ENCODE measurements at places on chromosomes 12 and 14.

DNA sequence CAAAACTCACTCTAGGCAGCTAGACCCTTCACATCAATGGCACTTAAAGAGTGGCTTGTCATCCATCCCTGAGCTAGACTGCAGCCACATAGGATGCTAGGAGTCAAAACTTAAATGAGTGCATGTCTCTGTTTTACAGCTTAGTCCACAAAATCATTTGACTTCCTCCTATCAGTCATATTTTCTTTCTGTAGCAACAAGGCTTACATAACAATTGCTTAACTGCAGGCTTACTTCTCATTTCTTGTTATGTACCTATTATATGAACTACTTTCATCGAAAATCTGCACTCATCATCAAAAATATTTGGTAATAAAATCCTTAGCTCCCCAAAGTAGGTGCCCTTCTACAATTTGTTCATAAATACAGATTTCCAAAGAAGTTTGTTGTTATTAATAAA lies 30.1 kb downstream of the CLEC1A start:
- no peak for DNase-seq

DNA sequence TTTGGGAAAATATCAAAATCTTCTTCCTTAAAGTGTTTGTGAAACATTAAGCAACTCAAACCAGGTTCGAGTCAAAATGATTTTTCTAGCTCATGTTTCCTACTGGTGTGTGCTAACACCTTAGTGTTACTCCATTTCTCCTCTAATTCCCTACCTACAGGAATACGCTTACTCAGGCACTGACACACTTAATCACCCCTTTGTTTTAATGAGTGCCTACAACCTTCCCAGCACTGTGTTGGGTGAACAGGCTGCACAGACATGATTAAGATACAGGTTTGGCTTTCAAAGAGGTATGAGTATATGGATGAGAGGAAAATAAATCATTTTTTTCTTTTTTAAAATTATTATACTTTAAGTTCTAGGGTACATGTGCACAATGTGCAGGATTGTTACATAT lies 15.6 kb upstream of the PZP start:
- no peak for DNase-seq

GRCh38 chr14:96216627-96217026 lies 12.0 kb downstream of the BDKRB2 start:
- no peak for DNase-seq

DNA sequence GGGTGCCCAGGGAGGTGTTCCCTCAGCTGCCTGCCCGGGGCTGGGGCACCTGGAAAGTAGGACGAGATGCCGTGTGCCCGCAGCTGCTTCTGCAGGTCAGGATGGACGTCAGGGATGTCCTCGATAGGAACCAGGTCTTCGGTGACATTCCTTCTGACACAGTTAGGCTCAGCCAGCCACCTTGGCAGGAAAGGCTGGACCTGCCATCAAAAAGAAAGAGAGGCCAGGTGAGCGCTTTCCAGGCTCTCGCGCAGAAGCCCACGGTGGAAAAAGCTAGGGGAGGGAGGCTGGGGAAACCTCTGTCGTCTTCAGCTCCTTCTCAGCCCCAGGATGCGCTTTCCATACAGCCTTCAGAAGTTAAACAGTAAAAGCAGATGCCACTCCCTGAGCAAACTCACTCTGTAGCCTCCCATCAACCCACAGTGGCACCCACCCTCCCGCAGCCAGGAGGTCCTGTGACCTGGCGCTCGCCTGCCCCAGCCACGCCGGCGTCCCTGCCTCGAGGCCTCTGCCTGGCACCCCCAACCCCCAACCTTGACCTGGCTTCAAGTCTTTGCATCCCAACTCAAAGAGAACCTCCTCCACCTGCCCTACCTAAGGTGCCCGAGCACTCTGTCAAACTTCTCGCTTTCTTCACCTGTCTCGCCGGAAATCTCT lies 1.3 kb downstream of the DDX51 start:
- no peak for DNase-seq

DNA sequence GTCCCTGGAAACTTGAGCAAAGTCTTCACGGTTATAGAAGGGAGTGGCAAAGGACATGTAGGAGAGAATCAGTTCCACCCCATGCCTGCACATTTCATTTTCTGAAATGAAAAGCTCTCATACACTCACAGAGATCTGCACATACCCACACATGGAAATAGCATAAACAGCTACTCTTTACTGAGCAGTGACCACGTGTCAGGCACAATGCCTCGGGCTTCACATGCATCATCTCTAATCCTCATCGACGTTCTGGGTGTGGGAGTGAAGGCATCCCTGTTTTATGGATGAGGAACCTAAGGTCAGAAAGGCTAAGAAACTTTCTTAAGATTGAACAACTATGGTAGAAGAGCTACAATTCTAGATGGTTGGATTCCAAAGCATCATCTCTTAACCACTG lies 198.8 kb downstream of the DAD1 start:
- no peak for DNase-seq

GRCh38 chr12:93706387-93706786 lies 29.2 kb downstream of the CRADD start:
- DNase-seq, result no peak

- no peak for DNase-seq
Measured at GRCh38 chr12:76860256-76860655, 18.6 kb downstream of the CSRP2 start.

DNA sequence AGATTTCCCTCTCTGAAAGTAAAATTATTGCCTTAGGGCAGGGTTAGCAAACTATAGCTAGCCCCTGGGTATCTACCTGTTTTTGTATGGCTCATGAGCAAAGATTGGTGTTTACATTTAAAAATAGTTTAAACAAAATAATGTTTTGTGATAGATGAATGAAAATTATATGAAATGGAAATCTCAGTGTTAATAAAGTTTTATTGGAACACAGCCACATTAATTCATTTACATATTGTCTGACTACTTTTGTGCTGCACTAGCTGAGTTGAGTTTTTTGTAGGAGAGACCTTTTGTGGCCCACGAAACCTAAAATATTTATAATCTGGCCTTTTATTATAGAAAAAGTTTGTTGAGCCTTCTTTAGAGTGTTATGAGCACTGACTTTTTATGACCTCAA lies 48.5 kb downstream of the ADIPOR2 start:
- DNase-seq, result no peak

GRCh38 chr12:88856201-88856600 lies 275.9 kb upstream of the KITLG start:
- DNase-seq, result no peak

DNA sequence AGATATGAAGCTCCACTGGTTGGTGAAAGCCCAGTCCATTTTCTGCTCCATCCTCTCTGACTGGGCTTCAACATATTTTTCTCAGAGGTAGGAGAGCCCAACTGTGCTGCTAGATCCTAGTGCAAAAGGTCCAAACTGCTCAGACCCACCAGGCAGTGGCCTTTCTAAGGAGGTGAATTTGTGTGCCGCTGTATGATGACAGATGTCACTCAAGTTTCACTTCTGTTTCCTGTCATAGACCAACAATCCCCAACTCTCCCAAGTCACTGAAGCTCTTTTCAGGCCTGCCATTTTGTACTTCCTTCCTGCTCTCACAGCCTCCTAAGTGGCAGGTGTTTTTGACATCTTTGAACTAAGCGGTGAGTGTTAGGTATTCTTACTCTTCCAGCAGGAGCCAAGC lies 16.4 kb upstream of the RNASE4 start:
- no peak for DNase-seq

- no peak for DNase-seq
Measured at GRCh38 chr12:29676676-29677075, 107.1 kb downstream of the TMTC1 start.

GRCh38 chr12:128382946-128383345 lies 116.0 kb downstream of the TMEM132C start:
- DNase-seq, result no peak

- no peak for DNase-seq
Measured at GRCh38 chr12:14701809-14702568, 5.6 kb upstream of the GUCY2C start.

- DNase-seq, result no peak
Measured at GRCh38 chr12:31029468-31029867, 44.2 kb upstream of the DDX11 start.

DNA sequence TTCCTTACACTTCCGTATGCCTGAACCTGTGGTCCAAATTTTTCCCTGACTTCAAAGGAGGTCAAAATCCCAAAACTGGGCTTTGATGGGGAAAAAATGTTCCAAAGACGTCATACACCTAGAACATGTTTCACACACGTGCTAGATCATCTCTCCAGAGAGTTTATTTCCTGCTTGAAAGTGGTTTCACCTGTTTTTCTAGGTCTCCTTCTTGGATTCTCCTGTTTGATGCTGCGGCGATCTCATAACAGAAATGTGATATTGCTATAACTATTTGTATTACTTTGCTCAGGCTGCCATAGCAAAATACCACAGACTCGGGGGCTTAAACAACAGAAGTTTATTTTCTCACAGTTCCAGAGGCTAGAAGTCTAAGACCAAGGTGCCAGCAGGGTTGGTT lies 19.7 kb upstream of the TMCC3 start:
- no peak for DNase-seq

- DNase-seq, result no peak
Measured at GRCh38 chr12:66910366-66910974, 231.6 kb upstream of the GRIP1 start.

- DNase-seq, result no peak
Measured at GRCh38 chr12:100553936-100554335, 19.5 kb upstream of the GAS2L3 start.

DNA sequence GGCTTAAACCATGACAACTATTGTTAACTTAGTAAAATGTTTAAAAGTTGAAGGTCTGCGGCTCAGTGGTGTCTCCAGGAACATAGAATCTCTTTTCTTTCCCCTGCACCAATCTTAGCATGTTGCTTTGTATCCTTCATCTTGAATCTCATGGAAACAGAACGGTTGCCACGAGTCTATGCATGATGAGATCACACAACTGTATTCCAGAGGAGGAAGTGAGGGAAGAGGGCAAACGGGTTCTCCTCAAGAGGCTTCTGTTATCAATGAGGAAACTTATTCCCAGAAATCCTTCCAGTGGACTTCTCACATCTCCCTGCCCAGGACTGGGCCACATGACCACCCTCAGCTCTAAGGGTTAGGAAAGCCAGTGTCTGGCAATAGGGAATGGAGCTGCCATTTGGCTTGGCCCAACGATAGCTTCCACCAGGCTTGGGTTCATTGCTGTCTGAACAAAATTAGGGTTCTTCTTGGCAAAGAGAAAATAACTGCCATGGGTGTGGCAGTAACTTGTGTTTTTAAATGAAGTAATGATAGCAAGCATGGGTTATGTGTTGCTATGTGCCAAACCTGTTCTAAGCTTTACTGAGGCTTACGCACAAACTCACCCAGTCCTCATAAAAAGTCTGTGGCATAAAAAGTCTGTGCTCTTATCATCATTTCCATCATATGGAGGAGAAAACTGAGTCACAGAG lies 17.4 kb downstream of the PLXNC1 start:
- no peak for DNase-seq

DNA sequence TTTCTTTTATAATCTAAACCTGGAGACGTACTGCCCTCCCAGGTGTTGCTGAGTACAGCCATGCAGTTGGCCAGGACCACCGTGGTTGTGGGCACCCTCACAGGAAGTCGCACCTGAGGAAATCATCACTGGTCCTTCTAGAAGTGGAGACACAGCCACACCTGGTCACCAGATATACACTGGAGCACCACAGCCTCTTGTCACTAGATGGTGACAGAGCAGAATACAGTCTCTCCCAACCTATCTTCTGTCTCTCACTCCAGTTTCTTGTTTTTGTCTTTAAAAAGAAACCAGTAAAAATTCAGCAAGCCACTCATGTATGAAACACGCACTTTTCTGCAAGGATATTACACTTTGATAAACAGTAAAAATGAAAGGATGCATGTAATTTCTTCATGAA lies 43.1 kb upstream of the GPHB5 start:
- no peak for DNase-seq

GRCh38 chr12:123942238-123942653 lies 30.4 kb downstream of the CCDC92 start:
- DNase-seq, result no peak
